ENCODE measurements at places on chromosomes 5 and 9.

DNA sequence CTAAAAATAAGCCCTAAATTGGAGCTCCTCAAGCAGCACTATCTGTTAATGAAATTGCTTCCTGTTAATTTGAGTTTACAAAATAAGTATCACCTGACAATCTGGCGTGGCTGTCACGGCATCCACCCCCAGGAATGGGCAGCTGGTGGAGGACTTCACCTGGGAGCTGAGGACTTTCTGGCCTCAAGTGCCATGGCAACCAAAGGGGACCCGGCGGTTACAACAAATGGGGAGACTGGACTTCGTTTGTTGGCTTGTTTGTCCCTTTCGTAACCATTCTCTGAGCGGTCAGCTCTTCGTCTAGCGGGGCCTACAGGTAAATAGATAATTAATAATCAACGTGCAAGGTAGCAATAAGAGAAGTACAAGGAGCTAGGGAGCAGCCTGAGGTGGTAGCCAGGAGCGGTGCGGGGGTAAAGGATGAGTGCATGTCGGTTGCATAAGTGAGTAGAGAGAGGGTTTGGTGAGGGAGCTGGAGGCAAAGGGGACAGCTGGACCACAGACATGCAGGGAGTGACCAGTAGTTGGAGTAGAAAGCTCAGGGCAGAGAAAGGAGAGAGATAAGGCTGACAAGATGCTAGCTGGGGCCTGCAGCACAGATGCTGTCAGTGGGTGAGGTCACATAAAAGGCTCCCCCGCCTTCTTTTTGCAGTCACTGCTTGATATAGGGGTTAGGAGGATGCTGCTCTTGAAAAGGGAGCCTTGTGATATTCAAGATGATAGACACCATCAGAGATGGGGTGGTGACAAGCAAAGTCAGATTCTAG lies 62.5 kb downstream of the HSPA4 start:
- DNase-seq: no peak

GRCh38 chr9:120854596-120855327 lies 12.0 kb upstream of the PSMD5 start:
- peak; percentile 57 for DNase-seq

GRCh38 chr5:158162026-158162425 lies 303.1 kb upstream of the CLINT1 start:
- DNase-seq: no peak

GRCh38 chr5:9121597-9121996 lies 424.3 kb downstream of the SEMA5A start:
- DNase-seq: no peak

- no peak for DNase-seq
Observed at GRCh38 chr5:172556262-172556661, 84.8 kb upstream of the NEURL1B start.

GRCh38 chr5:118379470-118379869 lies 608.9 kb downstream of the DTWD2 start:
- DNase-seq: no peak

DNA sequence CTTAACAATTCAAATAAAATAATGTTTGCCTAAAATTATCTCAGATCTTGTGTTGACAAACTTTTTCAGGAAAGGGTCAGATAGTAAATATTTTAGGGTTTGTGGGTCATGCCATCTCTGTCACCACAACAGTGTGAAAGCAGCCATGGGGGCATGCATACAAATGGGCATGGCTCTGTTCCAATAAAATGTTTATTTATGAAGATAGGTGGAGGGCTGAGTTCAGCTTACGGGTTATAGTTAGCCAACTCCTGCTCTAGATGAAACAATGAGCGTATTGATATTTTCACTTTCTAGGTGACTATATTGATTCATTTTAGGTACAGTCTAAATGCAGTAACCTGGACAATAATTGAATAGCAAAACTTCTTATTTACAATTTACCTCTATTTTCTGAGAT lies 533.8 kb upstream of the CLINT1 start:
- no peak for DNase-seq

GRCh38 chr5:112077180-112077579 lies 320.2 kb upstream of the NREP start:
- DNase-seq: peak; percentile 14

DNA sequence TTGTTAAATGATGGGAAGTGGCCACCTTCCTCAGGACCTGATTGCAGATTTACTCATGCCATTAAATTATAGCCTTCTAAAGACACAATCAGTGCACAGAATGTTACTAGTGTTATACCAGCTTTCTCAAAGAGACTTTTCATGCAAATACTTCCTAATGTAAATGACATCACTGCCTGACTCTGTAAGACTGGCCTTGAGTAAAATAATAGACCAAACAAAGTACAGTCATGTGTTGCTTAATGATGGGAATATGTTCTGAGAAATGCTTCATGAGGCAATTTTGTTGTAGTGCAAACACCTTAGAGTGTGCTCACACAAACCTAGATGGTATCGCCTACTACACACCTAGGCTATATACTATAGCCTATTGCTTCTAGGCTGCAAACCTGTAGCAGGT lies 17.0 kb upstream of the C1QTNF3 start:
- no peak for DNase-seq

GRCh38 chr5:81825237-81825636 lies 74.3 kb upstream of the SSBP2 start:
- peak; percentile 91 for DNase-seq

GRCh38 chr9:95505717-95506427 lies 10.9 kb downstream of the PTCH1 start:
- DNase-seq: peak; percentile 69

GRCh38 chr5:144944936-144945335 lies 774.3 kb downstream of the KCTD16 start:
- DNase-seq: no peak

All from foreskin fibroblast (primary cell).